GM12878 (cell line): ENCODE measurements at places on chromosomes 6 and 20. TPM values are rescaled to one million over a fixed set of nuclear protein-coding genes. Genes with fewer than 3 reads are reported as not detected.

The ZSCAN16 gene
- polyA plus RNA-seq, result 10.2 and 10.7 TPM in 2 replicates

DNA sequence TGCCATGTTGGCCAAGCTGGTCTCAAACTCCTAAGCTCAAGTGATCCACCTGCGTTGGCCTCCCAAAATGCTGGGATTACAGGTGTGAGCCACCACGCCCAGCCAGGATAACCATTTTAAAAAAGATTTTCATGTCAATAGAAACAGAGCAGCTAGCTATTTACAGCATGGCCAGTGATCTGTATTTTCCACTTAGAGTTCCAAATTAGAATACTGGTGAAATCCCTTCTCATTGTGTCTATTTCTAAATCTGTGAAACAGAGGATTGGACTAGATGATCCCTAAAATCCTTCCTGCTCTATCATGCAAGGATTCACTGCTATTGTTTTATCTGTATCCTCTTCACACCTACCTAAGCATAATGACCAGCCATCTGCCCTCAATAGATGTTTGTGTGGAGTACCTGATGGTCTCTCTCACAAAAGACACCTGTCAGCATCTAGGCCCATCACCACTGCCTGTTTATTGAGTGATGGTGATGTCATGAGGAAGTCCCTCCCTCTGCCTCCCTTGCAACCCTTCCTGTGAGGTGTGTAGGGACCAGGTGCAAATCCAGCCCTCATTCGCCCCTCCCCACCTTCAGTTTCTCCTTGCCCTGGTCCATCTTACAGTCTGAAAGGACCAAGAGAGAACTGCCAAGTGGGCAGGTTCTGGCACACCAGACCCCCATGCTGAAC lies 26.5 kb upstream of the SMIM29 start:
- no peak for DNase-seq

The OXT gene
- polyA plus RNA-seq, result not detected in 2 replicates

The CCN6 gene
- polyA plus RNA-seq, result 0.08 and 0.24 TPM in 2 replicates

- no peak for DNase-seq
Observed at GRCh38 chr6:89385846-89386245, 26.2 kb downstream of the RRAGD start.

- no peak for DNase-seq
Observed at GRCh38 chr6:168640768-168641167, 199.8 kb downstream of the SMOC2 start.

DNA sequence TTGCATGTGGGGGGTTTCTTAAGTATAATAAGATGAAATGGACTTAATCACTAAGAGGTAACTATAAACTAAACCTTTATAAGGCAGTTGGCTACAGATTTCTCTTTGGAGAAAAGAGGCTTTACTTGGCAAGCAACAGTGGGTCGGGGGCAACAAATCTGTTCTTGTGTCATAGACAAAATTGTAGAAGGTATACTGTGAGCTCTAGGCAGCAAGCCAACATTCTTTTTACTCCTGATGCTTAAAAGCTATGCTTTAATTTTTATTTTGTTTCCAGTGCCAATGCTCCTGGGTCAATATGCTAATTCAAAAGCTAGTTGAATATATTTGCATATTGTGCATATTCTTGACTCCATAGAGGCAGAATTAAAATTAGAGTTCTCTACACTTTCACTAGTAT lies 495.4 kb downstream of the BTBD3 start:
- no peak for DNase-seq

The MATN4 gene
- polyA plus RNA-seq, result not detected in 2 replicates

The NRN1 gene
- polyA plus RNA-seq, result not detected in 2 replicates

GRCh38 chr20:1310506-1311190 lies 18.3 kb downstream of the SDCBP2 start:
- DNase-seq, result no peak

The AGER gene
- 1.8 and 3.0 TPM in 2 replicates for polyA plus RNA-seq

- no peak for DNase-seq
Observed at GRCh38 chr6:99412065-99412464, 13.0 kb downstream of the PNISR start.

GRCh38 chr20:22700367-22700766 lies 116.0 kb upstream of the FOXA2 start:
- DNase-seq, result no peak

- DNase-seq, result no peak
Observed at GRCh38 chr6:154157706-154158105, 118.7 kb downstream of the OPRM1 start.

GRCh38 chr6:100447900-100448748 lies 16.6 kb downstream of the SIM1 start:
- no peak for DNase-seq

The SCUBE3 gene
- polyA plus RNA-seq, result 0.09 and 0.19 TPM in 2 replicates

- DNase-seq, result no peak
Observed at GRCh38 chr6:80921861-80922460, 815.5 kb downstream of the BCKDHB start.
